ENCODE measurements at places on chromosomes 3 and 15. TPM values are rescaled to one million over a fixed set of nuclear protein-coding genes. Genes with fewer than 3 reads are reported as not detected.

The GPR62 gene
- total RNA-seq, result 1.8 TPM

The TMEM158 gene
- not detected for total RNA-seq

GRCh38 chr15:62506217-62506805 is 341.2 kb upstream of the C2CD4B start:
- H3K27me3 ChIP-seq, result no peaks in the 10 kb centered on the region
- H3K4me1 ChIP-seq, result peaks cover 29% of the 10 kb centered on the region
- H3K27ac ChIP-seq, result no peak overlapping the region
- no peaks in the 10 kb centered on the region for H3K36me3 ChIP-seq
- H3K4me3 ChIP-seq, result no peak overlapping the region
- DNase-seq, result no peak

DNA sequence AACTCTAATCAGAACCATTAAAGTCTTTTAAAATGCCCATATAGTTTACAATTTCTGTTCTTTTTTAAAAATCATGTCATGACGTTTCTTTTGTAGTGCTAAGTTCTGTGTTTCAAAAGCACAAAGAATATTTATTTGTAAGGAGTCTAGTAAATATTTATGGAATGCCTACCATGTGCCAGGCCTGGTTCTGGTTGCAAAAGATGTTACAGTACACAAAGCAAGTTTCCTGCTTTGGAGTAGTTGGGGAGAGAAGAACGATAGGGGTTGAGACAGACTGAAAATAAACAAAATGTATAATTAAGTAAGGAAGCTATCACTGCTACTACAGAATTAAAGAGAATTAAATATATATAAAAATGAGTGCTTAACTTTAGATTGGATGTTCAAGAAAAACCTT is 86.8 kb upstream of the CMSS1 start:
- no peak overlapping the region for H3K27ac ChIP-seq
- H3K4me3 ChIP-seq, result no peak overlapping the region
- no peak for DNase-seq
- no peaks in the 10 kb centered on the region for H3K27me3 ChIP-seq
